Fibroblast of the aortic adventitia (primary cell): ENCODE measurements at places on chromosomes 16 and 17.
A peak's percentile ranks its signal among the peaks of the same experiment; 100 is the strongest.

- no peak for DNase-seq
Observed at GRCh38 chr17:17172990-17173389, 33.1 kb downstream of the PLD6 start.

- peak; percentile 58 for DNase-seq
Observed at GRCh38 chr16:85372627-85373372, 240.3 kb upstream of the GSE1 start.

DNA sequence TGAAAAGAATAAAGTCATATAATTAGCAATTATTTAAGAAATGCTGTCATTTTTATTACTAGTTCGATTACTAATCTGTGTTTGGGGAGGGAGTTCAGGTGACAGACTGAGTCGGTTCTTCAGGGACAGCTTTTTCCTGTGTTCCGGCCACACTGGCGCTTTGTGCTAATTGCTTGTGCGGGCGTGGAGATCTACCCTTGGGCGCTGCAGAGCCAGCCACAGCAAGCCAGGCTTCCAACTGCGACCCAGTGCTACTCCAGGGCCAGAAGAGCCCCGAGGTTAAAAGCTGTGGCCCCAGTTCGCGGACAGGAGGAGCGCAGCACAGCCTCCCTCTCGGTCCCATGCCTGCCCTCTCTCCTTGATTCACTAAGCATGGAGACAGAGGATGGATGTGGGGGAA lies 6.5 kb upstream of the OR2C1 start:
- DNase-seq = no peak

- no peak for DNase-seq
Observed at GRCh38 chr17:53736516-53737240, 86.0 kb upstream of the KIF2B start.

DNA sequence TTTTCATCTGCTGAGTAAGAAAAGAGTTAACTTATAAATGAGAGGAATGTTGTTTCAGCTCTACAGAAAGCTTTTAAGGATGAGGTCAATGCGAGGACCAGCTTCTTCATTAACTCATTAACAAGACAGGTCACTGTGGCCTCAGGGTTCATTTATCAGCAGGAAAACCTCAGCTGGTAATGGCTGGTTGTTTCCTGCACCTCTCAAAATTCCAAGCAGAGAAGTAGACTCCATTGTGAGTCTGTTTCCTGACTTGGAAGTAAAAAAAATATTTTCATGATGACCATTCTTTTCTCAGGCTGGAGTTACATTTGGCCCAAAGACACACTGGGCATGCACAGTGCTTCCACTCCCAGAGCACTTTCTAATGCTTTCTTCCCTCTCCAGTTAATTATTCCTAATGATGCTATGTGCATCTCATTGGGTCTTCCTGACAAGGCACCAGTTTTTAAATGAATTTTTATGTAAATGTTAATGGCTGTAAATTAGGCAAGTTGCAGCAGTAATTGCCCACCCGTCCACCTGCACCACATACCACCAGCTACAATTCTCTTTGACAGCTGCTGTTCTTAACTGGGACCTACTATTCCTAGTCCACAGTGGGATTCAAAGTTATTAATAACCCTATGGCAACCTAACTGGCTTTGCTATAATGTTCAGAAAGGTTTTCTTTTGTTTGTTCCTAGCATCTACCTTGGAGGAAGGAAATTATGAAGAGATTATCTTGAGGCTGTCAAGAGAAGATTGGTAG lies 89.5 kb upstream of the BCAR1 start:
- peak; percentile 53 for DNase-seq

DNA sequence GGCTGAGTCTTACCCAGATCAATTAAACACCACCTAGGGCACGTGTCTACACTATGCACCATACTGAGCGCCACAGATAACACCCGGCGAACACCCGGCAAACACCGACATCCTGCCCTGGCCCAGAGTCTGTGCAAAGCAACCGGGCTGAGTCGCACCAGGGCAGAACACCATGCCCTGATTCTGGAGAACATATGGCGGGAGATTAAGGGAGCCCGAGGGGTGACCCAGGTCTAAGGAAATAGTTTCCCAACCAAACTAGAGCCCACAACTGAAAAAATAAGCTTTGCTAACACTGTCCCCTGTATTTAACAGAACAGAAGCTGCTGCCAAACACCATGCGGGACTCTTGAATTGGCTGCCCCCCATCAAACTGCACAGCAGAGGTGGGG lies 22.1 kb downstream of the MYO18A start:
- no peak for DNase-seq

- no peak for DNase-seq
Observed at GRCh38 chr16:84643674-84644073, 4.6 kb upstream of the KLHL36 start.

DNA sequence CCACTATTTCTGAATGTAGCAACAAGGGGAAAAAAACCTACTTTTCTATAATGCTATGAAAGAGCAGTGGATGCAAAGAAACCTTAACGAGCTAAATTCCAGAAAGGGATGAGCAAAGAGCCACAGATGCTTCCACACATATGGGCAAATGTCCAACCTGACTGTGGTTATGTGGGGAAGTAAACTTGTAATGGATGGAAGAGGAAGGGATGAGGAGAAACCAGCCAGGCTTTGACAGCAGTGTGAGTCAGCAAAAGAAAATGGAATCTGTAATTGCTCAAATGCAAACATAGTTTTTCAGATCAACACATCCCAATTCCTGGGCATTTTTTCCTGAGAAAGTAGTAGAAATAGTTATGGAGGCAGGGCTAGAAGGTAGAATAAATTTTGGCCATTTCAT lies 204.8 kb upstream of the CPHXL start:
- peak; percentile 17 for DNase-seq

GRCh38 chr16:3252967-3253366 lies 3.5 kb downstream of the MEFV start:
- no peak for DNase-seq

DNA sequence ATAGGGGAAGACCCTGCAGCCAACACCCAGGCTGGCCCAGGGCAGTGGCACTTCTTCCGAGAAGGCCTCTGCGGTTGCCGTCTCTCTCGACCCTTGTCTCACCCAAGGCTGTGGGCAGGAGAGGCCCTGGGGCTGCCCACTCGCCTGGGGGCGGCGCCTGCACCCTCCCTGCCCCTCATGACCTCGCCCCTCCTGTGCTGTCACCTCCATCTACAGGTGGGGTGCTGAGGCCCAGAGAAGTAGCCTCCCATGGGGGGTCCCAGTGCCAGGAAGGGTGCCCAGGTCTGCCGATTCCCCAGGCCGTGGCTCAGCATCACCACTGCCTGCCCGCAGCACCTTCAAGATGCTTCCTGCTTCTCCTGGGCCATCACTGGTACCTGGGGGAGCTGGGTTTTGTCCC lies 992 bp downstream of the NLRC3 start:
- DNase-seq = no peak

- peak; percentile 57 for DNase-seq
Observed at GRCh38 chr17:81401723-81402529, 6.7 kb downstream of the BAHCC1 start.

GRCh38 chr16:84295203-84295860 lies 654 bp downstream of the WFDC1 start:
- no peak for DNase-seq

- DNase-seq = no peak
Observed at GRCh38 chr17:82240506-82241182, 11.8 kb downstream of the SLC16A3 start.

DNA sequence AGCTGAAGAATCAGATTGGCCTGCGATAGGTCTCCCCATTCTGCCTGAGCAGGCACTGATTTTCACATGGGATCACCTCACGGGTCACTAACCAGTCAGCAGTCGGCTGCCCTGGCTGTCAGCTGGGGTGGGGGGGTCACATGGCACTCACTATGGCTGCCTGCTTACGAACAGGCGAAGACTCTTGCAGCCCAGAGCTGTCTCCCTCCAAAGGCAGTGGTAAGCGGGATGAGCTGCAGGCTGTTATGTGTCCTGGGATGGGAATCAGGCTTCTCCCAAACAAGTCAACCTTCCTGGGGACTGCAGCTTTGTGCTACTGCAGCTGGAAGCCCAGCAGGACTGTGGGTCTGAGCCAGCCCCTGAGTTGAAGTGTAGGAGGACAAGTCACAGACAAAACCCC lies 29.0 kb upstream of the ADORA2B start:
- no peak for DNase-seq

DNA sequence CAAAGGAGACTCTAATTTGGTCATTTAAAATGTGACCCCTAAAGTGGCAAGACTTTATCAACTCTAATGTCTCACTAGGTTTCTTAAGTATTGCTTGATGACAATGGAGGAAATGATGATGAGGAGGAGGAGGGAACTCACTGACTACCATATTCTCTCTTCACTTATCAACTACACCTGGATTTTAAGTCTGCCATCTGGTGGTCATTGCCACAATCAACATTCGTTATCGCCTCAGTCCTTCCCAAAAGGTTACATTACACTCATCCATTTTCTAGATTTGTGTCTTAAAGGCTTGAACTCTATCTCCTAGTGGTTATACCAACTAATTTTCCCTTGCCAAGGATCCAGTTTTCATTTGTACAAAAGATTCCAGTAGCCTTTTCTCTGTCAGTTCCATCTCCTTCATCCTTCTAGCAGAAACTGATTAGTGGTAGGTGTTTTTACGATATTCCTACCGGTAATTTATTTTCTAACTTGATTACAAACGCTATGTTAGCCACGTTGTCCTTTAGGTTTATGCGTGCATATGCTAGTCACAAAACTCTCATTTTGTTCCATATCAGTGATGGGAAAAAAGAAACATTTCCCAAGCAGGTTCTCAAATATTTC lies 114.6 kb upstream of the NOG start:
- peak; percentile 28 for DNase-seq

DNA sequence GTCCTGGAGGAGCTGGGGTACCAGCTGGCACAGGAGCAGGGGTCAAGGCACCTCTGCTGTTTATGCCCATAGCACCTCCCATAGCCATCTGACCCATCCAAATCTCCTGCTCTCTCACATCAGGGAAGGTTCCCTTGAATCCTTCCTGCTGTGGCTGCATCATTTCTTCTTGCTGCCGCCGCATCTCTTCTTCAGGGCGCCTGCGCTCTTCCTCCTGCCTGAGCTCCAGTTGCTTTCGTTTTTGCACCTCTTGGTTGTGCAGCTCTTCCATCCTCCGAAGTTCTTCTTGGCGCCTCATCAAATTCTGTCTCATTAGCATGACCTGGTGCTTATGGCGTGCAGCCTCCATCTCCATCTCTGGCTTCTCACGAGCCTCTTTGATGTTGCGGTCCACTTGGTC lies 2.0 kb upstream of the NOB1 start:
- no peak for DNase-seq

DNA sequence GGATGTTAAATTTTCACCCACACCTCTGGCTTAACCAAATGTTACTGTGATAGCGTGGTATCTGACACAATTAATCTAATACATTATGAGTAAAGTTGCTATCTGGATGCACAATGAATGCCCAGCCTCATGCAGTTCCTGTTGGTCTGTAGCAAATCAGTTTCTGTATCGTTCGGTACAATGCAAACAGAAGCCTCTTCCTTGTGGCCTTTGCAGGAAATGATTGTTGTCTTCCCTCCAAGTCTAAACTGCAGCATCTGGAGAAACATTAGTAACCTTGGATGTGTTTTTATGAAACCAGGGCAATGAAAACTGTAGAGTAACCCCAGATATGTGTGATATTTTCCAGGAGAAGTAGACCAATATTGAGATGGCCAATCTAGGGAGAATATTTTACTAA lies 46.8 kb downstream of the CYB561 start:
- peak; percentile 77 for DNase-seq

DNA sequence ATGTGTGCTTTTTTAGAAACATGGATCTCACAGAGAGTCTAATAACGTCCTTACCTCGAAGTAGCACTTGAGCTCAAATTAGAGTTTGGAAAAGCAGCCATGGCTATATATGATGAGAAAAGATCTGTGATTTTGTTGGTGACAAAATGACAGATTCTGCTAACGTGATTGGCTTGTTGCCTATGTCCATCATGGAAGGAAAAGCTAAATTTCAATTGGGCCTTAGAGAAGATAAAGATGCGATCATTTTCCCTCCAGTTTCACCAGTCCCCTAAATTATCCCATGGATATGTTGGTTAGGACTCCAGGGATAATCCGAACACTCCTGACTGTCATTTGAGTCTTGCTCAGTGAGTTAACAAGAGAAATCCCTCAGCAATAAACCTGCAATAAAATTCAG lies 175.8 kb downstream of the C16orf95 start:
- DNase-seq = no peak

- DNase-seq = no peak
Observed at GRCh38 chr16:19817122-19817521, 67.5 kb downstream of the GPRC5B start.

DNA sequence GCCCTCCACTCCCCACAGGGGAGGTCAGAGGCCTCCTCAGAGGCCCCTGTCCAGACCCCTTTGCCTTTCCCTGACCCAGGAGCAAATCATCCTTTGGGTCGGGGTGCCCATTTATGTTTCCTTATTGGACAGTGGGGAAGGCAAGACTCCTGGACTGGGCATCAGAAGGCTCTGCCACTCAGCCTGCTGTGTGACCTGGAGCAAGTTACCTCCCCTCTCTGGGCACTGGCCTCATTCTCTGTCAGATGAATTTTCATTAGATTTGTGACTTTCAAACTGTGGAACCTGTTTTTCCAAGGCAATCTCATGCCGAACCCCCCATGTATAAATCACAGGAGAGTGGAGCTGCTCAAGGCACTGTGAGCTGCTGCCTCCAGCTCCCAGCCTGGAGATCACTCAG lies 47.0 kb upstream of the TOB1 start:
- no peak for DNase-seq

DNA sequence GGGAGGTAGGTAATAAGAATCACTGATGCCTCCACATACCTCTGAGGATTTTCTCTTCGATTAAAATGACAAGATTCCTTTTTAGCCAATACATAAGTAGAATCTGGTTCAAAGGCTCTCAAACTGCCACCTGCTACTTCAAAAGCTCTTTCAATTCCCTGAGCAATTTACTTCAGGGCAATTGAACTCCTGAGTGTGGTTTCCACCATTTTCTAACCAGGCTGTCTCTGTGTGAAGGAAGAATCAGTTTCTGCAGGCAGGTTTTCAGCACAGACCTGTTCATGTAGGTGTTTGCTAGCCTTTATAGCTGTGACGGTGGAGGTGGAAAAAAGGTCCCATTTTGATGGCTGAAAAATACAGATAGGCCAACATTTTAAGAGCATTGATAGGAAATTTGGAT lies 18.2 kb upstream of the HS3ST3B1 start:
- no peak for DNase-seq

- no peak for DNase-seq
Observed at GRCh38 chr16:9909072-9909825, 273.0 kb downstream of the GRIN2A start.

GRCh38 chr17:42329025-42329976 lies 41.0 kb downstream of the STAT5A start:
- DNase-seq = peak; percentile 88

GRCh38 chr16:13936596-13937081 lies 16.7 kb downstream of the ERCC4 start:
- DNase-seq = peak; percentile 70

GRCh38 chr16:70746040-70746707 lies 54.8 kb downstream of the VAC14 start:
- peak; percentile 92 for DNase-seq

- DNase-seq = no peak
Observed at GRCh38 chr17:65482201-65482600, 79.2 kb downstream of the AXIN2 start.
